NCI-H1105 treated with DMSO at 0.1 percent for 48 hours (cell line): ENCODE measurements at places on chromosomes 2 and 18.
A peak's percentile ranks its signal among the peaks of the same experiment; 100 is the strongest.

- DNase-seq = no peak
Observed at GRCh38 chr2:198710562-198710961, 747.2 kb downstream of the SATB2 start.

GRCh38 chr2:54914637-54915036, 135.6 kb downstream of the RTN4 start:
- DNase-seq = no peak

- peak; percentile 85 for DNase-seq
Observed at GRCh38 chr2:108632332-108633160, 86.7 kb upstream of the RANBP2 start.

- no peak for DNase-seq
Observed at GRCh38 chr2:150552041-150552820, 64.8 kb upstream of the RND3 start.

- DNase-seq = no peak
Observed at GRCh38 chr2:6818012-6818411, 47.7 kb downstream of the CMPK2 start.

GRCh38 chr2:147623328-147623727, 221.5 kb upstream of the ACVR2A start:
- DNase-seq = no peak

DNA sequence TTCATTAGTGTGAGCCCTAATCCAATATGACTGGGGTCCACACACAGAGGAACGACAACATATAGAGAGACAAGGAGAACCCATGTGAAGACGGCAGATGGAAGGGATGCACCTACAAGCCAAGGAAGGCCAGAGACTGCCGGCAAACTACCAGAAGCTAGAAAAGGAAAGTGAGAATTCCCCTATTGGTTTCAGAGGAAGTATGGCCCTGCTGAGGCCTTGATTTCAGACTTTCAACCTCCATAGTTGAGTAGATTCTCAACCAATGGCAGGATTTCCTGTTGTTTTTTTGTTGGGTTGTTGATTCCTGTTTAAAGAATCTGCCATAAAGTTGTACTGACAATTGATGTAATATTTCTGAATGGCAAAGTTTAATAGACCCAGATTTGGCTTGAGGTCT, 241.5 kb downstream of the SATB2 start:
- DNase-seq = no peak
